NCI-H1092 treated with DMSO at 0.1 percent for 48 hours (cell line): ENCODE measurements at places on chromosomes 7 and 10.

- DNase-seq: peak; percentile 4
Observed at GRCh38 chr10:47024399-47025252, 113.4 kb downstream of the PTPN20 start.

- DNase-seq: no peak
Observed at GRCh38 chr10:494149-494542, 195.3 kb downstream of the DIP2C start.

DNA sequence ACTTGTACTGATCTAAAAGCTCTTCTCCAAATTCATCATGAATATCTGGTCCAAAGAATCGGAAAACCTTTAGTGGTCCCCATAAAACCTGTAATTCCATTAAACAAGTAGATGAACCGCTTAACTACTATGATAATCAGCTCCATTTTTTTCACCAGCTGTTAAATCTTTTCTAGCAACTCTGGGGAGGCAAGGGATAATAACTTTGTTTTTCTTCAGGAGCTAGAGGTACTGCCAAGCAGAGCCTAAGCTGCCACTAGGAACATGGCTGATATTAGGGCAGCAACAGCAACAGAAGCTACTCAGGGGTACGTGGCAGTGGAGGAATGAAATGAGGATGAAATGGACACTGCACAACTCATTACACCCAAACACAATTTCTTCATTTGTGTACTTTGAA lies 138.0 kb downstream of the SRPK2 start:
- no peak for DNase-seq

DNA sequence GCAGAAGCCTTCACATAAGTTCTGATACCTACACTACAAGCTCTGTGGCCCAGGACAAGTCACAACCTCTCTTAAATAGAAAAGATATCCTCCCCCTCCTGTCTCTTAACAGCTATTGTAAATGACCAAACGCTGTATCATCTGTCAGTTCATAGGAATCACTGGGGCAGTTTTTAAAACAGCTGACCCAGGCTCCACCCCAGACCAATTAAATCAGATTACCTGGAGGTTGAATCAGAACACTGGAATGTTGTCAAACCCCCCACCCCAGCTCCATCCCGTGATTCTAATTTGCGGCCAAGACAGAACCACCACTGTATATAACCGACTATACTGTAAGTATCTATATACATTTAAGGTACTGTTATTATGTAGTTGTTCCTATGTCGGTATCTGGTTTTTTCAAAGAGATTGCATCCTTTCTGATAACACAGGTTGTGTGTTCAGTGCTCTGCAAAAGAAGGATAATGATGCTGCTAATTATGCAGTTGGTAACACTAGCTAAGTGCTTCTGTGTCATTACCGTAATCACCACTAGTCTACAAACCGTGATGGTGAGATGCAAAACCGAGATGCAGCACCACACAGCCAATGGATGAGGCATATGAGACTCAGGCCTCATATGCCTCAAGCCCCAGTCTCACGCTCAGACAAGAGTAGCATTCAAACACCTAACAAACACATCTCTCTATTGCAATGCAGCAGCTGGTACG lies 47.4 kb downstream of the TNS3 start:
- DNase-seq: no peak

GRCh38 chr7:45039106-45039505 lies 39.1 kb downstream of the CCM2 start:
- no peak for DNase-seq

GRCh38 chr10:21238044-21238443 lies 287.4 kb downstream of the SKIDA1 start:
- DNase-seq: no peak

DNA sequence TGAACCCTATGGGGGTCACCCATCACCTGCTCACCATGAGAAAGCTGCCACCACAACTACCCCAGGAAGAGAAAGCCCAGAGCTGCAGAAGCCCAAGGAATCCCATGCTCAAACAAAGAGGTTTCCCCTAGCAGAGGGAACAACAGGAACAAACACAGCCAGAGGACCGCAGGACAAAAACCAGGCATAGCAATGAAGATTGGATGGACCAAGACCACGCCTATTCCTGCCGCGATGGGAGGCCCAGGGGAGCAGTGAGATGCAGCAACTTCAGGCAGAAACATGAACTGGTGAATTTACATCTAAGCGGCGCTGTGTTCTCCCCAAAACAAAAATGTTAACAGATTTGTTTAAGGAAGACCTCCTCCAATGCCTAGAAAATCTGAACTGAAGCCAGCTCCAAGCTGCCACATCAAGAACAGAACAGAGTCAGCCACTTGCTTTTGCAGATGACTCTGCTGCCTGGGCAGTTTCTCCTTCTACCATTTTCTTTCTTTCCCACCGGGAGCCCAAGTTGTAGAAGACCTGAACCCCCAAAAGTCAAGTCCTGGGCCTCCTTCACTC lies 134.2 kb upstream of the NEBL start:
- DNase-seq: no peak

- no peak for DNase-seq
Observed at GRCh38 chr10:124057601-124058000, 35.8 kb downstream of the CHST15 start.

- DNase-seq: no peak
Observed at GRCh38 chr10:101330231-101330630, 23.7 kb upstream of the BTRC start.

DNA sequence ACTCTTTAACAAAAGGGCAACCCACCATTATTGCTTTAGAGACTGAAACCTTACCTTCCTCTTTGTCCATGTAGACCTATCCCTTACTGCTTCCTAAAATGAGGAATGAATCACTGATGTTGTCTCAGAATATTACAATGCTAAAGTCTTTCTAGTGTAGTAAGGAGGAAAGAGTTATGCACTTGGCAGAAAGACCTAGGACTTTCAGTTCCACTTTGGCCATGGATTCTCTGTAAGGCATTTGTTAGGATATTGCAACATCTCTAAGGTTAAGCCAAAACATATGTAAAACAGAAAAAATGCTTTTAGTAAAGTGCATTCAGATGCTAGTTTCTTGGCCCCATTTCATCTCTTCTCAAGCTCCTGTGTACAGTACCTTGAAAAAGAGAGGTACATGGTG lies 230.9 kb downstream of the PARD3 start:
- no peak for DNase-seq

DNA sequence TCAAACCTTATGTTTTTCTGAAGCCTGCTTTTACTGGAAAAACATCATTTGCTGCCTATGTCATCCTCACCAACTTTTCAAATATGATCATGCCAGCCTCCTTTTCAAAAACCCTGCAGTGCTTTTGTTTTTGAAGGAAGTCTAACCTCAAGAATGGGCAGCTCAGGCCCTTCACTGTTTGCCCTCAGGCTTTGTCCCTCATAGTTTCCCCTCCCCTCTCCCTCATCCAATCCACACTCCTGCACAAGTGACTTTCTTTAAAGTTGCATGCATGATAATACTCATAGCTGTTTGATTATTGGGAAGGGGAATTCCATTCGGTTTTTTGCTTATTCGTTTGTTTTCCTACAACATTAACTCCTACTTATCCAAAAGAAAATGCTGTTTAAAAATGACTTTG lies 219.4 kb downstream of the SEMA3E start:
- DNase-seq: no peak

DNA sequence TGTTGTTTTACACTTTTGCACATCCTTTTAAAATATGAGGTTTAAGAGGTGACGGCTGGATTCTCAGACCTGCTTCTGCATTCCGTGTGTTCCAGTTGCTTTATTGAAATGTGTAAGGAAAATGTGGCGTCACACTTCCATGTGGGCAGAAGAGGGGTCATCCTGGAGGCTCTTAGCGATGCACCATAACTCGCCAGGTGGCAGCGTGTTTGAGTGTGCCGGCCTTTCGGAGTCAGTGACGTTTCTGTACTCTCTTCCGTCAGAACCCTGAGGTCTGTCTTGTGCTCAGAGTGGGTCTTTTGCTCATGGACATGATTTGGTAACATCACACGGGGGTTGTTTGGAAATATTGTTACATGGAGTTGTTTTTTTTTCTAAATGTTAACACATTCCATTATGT lies 9.1 kb downstream of the PPP2R2D start:
- DNase-seq: no peak

GRCh38 chr10:99913831-99914235 lies 95.9 kb downstream of the DNMBP start:
- no peak for DNase-seq

DNA sequence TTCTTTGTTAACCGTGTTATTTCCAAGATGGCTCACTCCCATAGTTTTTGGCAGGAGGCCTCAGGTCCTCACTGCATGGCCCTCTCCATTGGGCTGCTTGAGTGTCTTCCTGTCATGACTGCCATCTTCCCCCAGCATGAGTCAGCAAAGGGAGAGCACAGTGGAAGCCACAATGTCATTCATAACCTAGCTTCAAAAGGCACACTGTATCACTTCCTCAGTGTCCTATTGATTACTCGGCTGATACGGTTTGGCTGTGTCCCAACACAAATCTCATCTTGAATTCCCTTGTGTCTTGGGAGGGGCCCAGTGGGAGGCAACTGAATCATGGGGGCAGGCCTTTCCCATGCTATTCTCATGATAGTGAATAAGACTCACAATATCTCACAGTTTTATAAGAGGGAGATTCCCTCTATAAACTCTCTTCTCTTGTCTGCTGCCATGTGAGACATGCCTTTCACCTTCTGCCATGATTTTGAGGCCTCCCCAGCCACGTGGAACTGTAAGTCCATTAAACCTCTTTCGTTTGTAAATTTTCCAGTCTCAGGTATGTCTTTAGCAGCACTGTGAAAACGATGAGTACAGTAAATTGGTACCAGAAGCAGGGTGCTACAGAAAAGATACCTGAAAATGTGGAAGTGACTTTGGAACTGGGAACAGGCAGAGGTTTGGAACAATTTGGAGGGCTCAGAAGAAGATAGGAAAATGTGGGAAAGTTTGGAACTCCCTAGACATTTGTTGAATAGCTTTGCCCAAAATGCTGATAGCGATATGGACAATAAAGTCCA lies 106.5 kb downstream of the PRLHR start:
- DNase-seq: no peak
